ENCODE measurements at places on chromosomes 12 and 14.

- DNase-seq: no peak
Measured at GRCh38 chr14:64185184-64185583, 109.0 kb downstream of the ESR2 start.

DNA sequence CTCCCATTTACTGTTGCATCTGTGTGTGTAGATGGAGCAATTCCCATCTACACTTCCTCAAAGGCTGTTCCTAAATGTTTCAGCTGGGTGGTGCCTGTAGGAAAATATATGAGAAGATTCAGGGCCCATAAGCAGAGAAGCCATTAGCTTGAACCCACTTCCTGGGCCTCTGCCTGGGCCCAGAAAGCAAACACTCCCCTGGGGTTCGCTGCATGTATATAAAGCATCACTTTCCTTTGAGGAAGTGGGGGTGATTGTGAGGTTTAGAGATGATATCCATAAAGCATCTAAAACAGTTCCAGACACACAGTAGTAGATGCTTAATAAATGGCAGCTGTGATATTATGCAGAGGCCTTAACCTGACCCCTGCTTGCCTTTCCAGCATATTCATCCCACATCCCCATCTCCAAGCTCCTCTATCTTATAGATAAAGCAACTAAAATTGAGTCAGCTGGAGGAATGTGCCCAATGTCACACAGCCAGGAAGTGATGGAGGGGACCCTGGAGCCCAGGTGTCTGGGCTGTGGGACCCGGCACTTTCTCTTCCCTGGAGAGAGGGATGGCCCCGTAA, 280.0 kb upstream of the CRY1 start:
- no peak for DNase-seq

- DNase-seq: no peak
Measured at GRCh38 chr12:92304371-92305055, 158.9 kb upstream of the BTG1 start.

GRCh38 chr12:18135086-18135485, 45.1 kb upstream of the RERGL start:
- DNase-seq: no peak

GRCh38 chr14:67602995-67603545, 3.0 kb upstream of the PIGH start:
- peak; percentile 58 for DNase-seq

DNA sequence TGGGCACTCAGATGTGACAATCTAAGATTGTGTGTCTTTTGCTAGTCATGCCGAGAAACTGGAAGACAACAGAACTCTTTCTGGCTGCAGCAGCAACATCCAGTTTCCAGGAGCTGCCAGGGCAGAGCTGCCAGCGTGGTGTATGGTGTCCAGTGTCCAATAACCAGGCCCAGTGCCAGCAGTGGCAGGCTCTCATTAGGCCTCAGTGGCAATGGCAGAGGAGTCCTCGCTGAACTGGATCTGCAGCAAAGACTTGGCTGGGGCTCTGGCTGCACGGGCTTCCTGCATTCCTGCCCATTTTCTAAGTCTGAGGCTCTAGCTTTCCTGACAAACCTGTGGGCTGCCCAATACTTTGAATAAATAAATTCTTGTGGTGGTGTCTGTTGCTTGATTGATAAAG, 26.2 kb upstream of the PPM1A start:
- no peak for DNase-seq

- DNase-seq: no peak
Measured at GRCh38 chr12:65637774-65638173, 186.5 kb upstream of the HMGA2 start.

Data from memory B cell (primary cell).